ENCODE measurements at places on chromosomes 1 and 21. TPM values are rescaled to one million over a fixed set of nuclear protein-coding genes. Genes with fewer than 3 reads are reported as not detected.

DNA sequence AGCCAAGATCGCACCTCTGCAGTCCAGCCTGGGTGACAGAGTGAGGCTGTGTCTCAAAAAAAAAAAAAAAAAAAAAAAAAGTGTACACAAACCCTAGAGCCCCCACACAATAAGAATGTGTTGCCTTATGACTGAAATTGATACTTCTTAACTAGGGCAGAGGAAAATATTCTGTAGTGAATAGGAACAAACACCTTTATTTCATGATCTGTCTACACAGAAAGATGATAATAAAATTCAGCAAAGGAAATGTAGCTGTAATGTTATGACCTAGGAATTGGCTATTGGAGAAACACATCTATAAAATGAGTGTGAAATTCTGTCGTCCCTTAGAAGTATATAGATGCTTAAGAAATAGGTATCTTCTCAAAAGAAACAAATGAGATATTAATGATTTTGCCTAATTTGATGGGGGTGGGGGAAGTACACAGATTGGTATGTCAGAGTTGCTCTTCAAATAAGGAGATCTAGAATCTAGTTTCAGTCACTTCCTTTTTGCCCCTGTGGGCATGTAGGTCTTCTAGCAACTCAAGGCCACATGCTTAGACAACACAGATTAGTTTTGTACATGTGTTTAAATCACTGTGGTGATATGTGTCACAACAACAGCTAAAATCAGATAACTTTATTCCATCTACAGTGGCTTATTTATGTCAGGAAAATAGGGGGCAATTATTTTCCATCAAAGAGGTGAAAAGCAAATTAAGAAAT, 10.7 kb upstream of the GPR25 start:
- DNase-seq, result no peak

GRCh38 chr1:149844650-149845255, 54.6 kb upstream of the BOLA1 start:
- DNase-seq, result no peak

RGL1 gene
- total RNA-seq, result 1.4 TPM

GRCh38 chr1:7690496-7691182, 80.5 kb upstream of the VAMP3 start:
- no peak for DNase-seq

- DNase-seq, result no peak
Measured at GRCh38 chr1:88462488-88463261, 221.4 kb upstream of the PKN2 start.

DNA sequence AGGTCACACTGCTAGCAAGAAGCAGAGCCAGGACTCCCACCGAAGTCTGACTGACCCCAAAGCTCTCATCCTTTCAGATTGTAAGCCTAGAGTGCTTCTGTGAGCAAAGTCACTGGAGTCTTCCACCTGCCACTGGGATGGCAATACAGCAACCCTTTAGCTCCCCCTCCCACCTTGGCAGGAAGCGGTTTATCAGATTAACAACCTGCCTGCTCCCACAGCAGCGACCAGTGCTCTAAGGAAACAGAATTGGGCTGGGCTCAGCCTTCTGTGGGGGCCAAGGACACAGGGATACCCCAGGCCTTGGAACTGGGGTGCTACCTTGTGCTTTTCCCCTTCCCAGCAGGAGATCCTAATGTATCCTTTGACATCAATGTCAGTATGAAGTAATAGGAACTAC, 76.0 kb downstream of the GFI1 start:
- no peak for DNase-seq

LY9 gene
- 96.6 TPM for total RNA-seq

- no peak for DNase-seq
Measured at GRCh38 chr1:161973924-161974845, 49.5 kb downstream of the OLFML2B start.

Data from T-helper 17 cell (primary cell).